ENCODE measurements at places on chromosomes 7 and 10.

GRCh38 chr7:93150200-93150835 lies 2.1 kb upstream of the SAMD9L start:
- no peak for DNase-seq

DNA sequence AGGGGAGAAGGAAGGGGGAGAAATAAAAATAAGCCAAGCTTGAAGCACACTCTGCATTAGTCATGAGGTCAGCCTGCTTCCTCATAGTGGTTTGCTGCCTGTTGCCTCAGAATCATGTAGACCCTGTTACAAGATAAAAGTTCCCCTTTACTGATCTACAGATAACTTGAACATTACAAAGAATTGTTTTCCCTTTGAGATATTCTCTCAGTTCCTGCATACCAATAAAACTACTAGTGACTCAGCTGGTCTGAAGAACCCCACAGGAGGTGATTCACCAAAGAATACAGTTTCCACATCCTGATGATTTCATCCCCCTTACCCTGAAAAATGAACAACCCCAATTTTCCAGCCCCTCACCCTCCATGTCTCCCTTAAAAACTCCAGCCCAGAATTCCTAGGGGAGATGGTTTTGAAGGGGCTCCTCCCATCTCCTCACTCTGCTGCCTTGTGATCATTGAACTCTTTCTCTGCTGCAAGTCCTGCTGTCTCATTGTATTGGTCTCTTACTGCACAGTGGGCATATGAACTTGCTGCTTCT lies 31.5 kb upstream of the NRP1 start:
- DNase-seq: no peak

GRCh38 chr10:1802413-1802812 lies 65.1 kb upstream of the ADARB2 start:
- DNase-seq: no peak

DNA sequence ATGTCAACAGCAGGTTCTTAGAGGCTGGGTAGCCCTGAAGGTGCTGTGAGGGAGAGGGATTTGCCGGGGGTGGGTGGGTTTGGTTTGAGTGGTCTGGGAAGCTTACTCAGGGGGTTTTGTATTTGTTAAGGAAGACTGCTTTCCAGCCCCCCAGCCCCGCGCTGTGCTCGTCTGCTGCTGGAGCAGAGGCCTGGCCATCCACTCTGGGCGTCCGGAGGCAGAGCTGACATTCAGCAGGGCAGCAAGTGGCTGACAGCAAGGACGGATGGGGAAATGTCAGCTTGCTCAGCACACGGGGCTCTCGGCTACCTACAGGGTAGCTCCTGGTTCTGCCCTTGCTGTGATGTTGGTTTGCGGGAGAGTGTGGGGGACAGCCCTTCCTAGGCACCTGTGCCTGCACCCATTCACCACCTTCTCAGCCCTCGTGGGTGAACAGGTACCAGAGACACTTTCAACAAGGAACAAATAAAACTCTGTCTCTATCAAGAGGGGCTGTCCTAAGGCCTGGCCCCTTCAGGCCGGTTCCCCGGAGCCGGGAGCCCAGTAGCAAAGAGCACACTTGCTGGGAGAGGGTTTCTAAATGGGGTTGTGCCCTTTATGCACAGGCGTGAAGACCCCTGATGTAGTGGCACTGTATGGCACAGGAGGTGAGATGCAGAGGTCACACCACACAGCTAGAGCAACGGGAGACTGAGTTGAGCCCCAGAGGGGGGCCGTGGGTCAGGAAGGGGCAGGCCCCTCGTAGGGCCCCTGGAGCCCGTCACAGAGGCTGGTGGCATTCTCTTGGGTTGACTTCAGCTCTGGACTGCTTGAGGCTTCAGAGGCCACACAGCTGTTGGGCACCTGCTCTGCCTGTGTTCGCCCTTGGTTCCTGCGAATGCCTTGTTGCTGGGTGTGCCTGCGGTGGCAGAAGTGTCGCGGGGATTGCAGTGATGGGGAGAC lies 72.2 kb upstream of the SHH start:
- DNase-seq: no peak

DNA sequence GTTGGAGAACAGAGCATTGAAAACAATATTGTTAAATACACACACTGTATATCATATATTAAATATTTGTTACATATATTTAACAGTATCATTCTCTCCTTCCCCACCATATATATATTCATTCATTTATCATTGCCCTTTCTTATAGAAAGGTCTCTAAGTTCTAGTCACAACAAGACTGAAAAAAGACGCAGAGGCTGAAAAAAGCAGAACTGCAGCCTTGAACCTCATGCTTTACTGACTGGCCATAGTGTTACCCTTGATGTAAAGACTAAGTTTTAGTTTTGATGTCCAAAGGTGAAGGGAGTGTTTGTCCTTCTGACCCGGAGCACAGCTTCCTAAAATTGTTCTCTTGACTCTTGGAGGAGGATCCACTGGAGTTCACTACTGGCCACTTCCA lies 247.9 kb downstream of the PTEN start:
- no peak for DNase-seq

- DNase-seq: no peak
Measured at GRCh38 chr7:82335927-82336326, 107.7 kb downstream of the CACNA2D1 start.

- DNase-seq: no peak
Measured at GRCh38 chr10:49322371-49323170, 23.6 kb downstream of the C10orf71 start.

GRCh38 chr10:121648493-121648892 lies 50.2 kb upstream of the FGFR2 start:
- no peak for DNase-seq

DNA sequence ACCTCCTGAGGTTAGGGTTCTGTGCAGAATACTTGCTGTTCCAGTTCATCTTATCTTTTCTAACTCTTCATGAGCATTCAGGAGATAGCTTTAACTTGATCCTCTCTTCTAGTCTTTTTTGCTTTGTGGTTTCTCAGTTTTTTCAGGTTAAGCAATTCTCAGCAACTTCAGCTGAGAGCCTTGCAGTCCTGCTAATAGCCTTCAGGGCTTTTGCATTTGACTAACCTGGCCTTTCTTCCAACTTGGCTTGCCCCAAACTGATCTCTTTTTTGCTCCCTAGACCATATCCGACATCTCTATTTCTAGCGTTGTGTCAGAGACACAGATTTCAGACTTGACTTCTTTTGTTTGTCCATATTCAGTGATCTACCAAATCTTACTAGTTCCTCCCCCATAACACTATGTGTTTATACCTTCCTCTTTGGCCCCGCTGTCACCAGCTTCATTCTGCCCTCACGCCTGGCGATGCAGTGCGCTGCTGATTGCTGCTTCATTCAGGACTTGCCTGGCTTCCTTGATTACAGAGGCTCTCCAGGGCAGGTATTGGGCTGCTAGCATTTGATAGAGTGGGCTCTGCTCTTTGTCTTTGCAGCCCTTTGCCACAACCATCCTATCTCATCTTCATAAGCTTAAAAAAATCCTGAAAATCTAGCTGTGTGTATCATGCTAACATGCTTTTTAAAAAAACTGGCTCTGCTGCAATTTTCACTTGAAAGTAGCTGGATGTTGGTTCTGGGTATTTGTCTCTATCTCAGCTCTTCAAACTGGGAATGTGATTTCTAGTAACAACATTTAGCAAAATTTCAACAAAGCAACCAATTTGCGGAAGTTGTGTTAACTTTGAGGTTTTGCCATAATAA lies 9.6 kb downstream of the CUL1 start:
- DNase-seq: no peak
